Ascending aorta (tissue), 2 donors: ENCODE measurements at places on chromosomes 6 and 20. TPM values are rescaled to one million over a fixed set of nuclear protein-coding genes. Genes with fewer than 3 reads are reported as not detected.

DNA sequence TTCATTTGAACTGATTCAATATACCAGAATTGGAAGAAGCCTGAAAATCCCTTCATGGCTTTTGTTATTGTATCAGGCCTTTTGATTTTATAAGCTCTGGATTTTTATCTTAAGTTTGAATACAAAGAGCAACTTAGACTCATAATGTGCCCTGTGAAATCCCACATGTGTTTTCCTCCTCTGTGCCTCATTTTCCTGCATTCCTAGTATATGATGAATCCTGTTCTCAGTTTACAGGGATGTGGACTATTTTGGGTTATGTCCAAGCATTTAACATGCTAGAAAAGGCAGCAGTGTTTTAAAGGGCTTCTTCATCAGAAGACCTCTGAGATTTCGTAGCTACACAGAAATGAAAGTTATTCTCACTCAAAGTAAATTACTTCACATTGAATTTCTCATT, 455.0 kb downstream of the RFPL4B start:
- DNase-seq = no peak
- no peaks in the 10 kb centered on the region for H3K4me1 ChIP-seq
- H3K27ac ChIP-seq = no peak overlapping the region
- H3K36me3 ChIP-seq = no peaks in the 10 kb centered on the region
- no peak overlapping the region for H3K4me3 ChIP-seq

DNA sequence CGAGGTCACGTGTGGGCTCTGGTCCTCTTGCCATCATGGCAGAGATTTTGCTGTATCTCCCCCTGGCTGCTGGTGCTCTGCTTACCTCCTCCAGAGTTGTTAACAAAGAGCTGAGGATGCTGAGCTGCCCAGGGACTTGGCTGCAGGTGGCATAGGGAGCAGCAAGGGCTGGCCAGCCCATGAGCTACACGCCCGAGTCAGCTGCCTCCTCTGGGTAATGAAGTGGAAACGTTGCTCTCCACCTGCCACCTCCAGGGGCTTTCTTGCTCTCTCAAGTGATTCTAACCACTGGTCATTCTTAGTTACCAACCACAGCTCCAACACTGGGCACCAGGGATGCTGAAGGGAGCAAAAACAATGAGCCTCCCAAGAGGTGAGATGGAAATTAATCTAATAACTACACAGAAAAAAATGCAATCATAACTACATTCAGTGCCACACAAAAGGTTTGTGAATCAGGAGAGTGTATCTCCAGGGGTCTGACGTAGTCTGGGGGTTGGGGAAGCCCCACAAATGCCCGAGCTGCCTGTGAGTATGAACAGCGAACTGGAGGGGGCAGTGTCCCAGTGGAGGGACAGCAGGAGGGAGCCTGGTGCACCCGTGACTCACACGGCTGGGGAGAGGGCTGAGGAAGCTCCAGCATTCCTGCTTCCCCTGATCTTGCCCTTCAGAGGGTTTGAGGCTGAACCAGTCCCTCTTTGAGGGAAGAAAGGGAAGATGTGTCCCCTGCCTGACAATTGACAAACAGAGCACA, 78.7 kb downstream of the CDH26 start:
- no peaks in the 10 kb centered on the region for H3K36me3 ChIP-seq
- H3K27me3 ChIP-seq = no peaks in the 10 kb centered on the region
- H3K27ac ChIP-seq = no peak overlapping the region
- H3K4me3 ChIP-seq = no peak overlapping the region
- H3K4me1 ChIP-seq = peaks cover 13% of the 10 kb centered on the region

GRCh38 chr6:122040261-122040660, 359.2 kb upstream of the HSF2 start:
- no peaks in the 10 kb centered on the region for H3K4me1 ChIP-seq
- no peak overlapping the region for H3K27ac ChIP-seq
- no peaks in the 10 kb centered on the region for H3K27me3 ChIP-seq
- DNase-seq = no peak

DNA sequence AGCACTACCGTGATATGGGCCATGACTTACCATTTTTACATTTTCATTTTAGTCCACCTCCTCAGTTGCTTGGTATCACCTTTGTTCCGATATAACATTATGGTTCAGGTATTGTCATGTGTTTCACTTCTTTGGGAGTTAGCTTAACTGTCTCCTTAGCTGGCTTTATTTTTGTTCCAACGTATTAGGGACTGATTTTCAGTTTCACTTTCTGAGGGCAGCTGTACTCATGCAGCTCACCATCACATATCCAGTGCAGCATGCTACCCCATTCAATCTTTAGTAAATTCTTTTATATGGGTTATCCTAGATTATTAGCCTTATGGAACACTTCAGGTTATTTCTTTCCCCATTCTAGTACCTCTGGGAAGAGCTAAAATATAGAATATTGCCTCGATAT, 362.2 kb upstream of the IRAK1BP1 start:
- H3K27ac ChIP-seq = no peak overlapping the region
- DNase-seq = no peak
- no peaks in the 10 kb centered on the region for H3K36me3 ChIP-seq
- H3K4me1 ChIP-seq = no peaks in the 10 kb centered on the region
- H3K27me3 ChIP-seq = no peaks in the 10 kb centered on the region

PHACTR2 gene
- 112 TPM for total RNA-seq

DYNLT2 gene
- 0.21 TPM for total RNA-seq

SAMHD1 gene
- 163 TPM for total RNA-seq

APCDD1L gene
- 2.1 TPM for total RNA-seq
